ENCODE measurements at places on chromosomes 11 and 22.

GRCh38 chr22:46416891-46417580 is 81.5 kb downstream of the TRMU start:
- no peak for DNase-seq

DNA sequence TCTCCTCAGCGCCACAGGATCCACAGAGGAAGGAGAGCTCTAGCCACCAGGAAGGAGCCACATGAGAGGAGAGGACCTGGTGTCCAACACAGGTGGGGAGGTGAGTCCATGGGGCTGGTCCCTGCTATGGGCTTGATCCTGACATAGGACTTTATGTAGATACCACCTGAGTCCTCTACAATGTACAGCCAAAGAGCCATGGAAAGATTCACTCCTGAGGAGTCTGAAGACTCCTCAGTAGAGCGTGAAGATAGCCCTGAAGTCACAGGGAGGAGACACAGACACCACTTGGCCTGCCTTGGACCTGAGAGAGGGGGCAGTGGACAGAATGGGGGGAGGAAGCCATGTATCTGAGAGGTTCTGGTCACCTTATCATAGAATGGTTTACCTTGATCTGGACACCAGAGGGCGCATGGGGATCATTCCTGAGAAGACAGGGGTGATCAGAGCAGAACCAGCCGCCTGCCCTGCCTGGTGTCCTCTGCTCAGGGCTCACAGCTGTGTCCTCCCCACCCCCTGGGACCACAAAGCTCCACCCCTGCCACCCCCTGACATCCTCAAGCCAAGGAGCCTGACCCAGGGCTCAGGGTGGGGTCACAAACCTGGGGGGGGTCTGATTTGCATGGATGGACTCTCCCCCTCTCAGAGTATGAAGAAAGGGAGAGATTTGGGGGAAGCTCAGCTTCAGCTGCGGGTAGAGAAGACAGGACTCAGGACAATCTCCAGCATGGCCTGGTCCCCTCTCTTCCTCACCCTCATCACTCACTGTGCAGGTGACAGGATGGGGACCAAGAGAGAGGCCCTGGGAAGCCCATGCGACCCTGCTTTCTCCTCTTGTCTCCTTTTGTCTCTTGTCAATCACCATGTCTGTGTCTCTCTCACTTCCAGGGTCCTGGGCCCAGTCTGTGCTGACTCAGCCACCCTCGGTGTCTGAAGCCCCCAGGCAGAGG is 77.0 kb downstream of the ZNF280B start:
- no peak for DNase-seq

- no peak for DNase-seq
Measured at GRCh38 chr11:75740681-75741080, 23.0 kb downstream of the MOGAT2 start.

GRCh38 chr11:28529540-28530410 is 421.6 kb downstream of the METTL15 start:
- no peak for DNase-seq

DNA sequence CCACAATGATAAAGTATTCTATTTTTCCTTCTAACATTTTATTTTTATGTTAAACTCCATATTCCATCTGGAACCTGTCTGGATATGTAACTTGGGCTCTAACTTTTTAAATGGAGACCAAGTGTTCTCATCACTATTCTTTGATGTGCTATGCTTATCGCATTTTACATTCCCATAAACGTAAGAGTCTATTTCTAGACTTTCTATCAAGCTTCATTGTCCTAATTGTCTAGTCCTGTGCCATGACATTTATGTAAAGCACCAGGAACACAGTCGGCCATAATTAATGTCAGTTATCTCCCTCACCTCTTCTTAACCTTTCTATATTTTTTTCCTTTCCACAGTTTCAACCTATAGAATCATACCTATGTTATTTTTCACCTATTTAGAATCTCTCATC is 113.9 kb upstream of the TEAD1 start:
- DNase-seq: no peak

DNA sequence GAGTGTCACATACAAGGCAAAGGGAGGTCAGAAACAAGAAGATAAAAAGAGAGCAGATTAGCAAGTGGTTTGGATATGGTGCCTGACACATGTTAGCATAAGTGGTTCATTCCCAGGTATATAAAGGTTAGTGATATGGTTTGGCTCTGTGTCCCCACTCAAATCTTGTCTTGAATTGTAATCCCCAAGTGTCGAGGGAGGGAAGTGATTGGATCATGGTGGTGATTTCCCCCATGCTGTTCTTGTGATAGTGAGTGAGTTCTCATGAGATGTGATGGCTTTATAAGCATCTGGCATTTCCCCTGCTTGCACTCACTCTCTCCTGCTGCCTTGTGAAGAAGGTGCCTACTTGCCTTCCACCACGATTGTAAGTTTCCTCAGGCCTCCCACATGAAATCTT is 12.1 kb upstream of the DKK3 start:
- DNase-seq: no peak

DNA sequence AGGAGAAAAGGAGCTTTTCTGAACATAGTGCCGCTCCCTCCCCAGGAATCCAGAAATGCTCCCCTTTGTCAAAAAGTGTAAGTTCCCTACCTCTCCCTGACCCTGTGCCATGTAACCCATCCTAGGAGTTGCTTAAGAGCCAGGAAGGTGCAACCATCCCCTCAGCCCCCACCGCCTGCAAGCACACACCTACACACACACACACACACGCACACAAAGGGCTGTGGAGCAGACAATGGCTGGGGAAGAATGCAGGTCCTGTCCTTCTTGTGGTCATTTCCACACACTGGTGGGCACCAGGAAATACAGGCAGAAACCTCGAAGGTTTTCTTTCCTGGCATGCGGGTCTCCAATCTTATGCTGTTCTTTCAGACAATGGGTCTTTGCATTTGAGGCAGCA is 1.2 kb downstream of the P2RX3 start:
- DNase-seq: no peak

- no peak for DNase-seq
Measured at GRCh38 chr11:12845163-12845562, 164.0 kb upstream of the RASSF10 start.

GRCh38 chr11:62487738-62488551 is 58.7 kb downstream of the AHNAK start:
- no peak for DNase-seq

GRCh38 chr11:120985718-120986569 is 38.0 kb upstream of the TBCEL start:
- DNase-seq: peak; percentile 9

DNA sequence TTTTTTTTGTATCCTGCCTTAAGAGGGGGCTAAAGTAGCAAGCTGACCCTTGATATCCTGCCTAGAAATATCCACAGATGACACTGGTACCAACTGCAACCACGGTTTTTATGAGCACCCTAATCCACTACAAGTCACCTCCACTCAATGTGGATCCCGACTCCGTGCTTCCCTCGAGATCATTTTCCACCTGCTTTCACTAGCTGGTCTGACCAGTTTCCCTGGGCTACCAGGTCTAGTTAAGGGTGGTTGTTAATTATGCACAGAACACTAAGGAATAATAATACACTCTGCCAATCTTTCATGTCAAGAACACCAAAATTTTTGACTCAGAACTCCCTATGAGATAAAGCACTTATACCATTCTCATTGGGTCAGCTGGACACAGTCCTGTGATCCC is 82.3 kb downstream of the ABTB2 start:
- DNase-seq: no peak

GRCh38 chr22:38758276-38758945 is 2.6 kb upstream of the SUN2 start:
- DNase-seq: peak; percentile 44

All from activated CD8-positive, alpha-beta memory T cell treated with anti-CD3 and anti-CD28 coated beads for 48 hours (primary cell).